Renal cortex interstitium (tissue), 15 donors: ENCODE measurements at places on chromosomes 13 and 19. TPM values are rescaled to one million over a fixed set of nuclear protein-coding genes. Genes with fewer than 3 reads are reported as not detected.
A peak's percentile ranks its signal among the peaks of the same experiment; 100 is the strongest.

DNA sequence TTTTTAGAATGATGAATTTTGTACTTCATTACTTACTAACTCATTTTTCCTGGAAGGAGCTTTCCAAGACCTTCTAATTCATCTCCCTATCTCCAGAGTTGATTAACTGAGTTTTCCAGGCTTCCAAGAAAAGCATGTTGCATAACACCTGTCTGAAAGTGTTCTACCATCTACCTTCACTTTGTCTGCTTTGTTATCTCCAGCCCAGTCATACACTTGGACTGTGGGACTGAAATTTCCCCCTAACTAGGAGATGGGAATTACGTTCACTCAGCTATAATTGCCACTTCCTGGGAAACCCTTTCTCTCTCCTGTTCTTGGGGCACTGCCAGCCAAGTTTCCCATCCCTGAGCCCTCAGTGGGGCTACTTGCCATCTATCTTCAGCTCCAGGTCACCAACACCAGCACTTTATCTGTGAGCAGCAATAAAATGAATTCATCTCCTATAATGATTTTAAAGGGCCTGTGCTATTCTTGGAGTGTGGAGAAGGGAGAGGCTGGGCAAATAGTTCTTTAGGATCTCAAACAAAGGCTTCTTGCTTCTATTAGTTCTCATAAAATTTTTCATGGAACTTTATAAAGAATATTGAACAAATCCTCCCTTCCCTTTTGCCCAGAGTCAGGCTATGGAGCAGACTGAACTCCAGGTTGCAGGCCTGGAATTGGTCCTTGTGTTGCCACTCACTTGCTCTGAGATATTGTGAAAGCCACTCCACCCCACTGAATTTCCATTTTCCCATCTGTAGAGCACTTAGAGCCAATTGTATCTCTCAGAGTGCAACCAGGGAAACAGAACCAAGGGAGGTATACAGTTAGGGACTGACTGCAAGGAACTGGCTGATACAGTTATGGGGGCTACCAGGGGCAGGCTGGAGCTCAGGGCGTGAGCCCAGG, 17.8 kb upstream of the ATP12A start:
- DNase-seq = no peak

Gene SPIB
- 1.4 TPM for polyA plus RNA-seq

- DNase-seq = peak; percentile 29
Observed at GRCh38 chr13:32650705-32651311, 64.6 kb downstream of the PDS5B start.

Gene GARIN5B
- 0.24 TPM for polyA plus RNA-seq

DNA sequence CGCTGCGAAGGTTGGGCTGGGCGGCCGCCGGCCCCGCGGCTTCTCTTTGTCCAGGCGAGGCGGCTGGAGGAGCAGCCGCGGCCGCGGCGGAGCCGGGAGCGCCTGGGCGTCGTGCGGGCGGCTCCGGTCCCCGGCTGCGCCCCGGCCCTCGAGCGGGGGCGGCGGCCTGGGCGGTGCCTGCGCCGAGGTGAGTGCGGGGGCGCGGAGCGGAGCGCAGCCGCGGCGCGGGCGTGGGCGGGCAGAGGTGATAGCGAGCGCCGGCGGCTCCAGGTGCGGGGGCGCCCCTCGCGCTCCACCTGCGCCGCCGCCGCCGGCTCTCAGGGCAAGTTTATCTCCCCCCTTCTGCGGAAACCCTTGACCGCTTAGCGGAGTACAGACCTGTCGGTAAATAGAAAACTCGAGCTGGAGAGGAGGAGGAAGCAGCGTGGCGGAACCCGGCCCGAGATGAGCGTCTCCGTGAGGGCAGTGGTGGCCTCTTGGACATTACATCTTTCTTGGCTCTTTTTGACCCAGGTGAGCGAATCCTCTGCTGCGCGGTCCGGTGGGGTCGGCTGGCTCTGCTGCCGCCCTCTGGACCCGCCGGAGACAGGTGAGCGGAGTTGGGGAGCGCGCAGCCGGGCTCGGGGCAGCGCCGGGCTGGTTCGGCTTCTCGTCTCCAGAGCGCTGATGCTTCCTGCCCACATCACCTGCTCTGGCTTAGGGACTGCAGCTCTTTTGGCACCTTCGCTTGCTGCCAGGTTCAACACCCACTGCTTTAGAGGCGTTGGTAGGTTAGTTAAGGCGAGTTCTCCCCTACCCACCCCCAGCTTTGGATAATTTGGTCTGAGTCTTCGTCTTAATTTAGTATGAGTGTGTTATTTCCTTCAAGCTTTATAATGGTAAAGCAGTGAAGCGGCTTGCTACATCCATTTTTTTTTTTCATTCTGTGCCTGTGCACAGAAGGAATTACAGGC, at the start of gene MTUS2:
Gene MTUS2 (plus strand): TSS at position 241 of the 953 bp plus-strand sequence.
- DNase-seq = peak; percentile 3

- no peak for DNase-seq
Observed at GRCh38 chr19:51131780-51132680, 7.3 kb downstream of the SIGLEC9 start.

DNA sequence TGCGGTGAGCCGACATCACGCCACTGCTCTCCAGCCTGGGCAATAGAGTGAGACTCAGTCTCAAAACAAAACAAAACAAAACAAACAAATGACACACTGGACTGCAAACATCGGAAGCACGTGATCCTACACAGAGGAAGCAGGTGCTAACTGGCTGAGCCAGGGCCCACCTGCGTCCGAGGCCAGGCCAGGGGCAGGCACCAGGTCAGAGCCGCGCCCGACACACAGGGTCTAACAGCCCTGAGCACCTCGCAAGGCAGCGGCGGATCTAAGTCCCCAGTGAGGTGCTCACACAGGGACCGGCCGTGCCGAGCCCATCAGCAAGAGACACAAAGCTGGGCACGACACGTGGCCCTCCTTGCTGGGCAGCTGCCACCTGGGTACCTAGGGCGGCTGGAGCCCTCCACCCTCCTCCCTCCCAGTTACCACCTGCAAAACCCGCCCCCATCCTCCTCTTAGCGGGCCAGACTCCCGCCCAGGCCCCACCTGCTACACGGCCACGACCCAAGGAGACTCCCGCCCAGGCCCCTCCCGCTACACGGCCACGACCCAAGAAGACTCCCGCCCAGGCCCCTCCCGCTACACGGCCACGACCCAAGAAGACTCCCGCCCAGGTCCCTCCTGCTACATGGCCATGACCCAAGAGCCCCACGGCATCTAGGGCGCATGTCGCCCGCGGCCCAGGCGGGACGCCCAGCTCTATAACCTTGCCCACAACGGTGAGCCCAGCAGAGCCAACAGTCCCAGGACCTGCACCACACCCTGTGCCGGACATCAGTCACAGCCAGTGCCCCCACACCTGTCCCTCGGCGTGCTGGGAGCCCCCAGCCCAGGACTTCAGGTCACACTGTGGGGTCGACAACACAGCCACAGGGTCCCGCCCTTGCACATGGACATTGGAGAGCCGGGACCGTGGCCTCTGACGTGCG, 15.6 kb downstream of the AP3D1 start:
- DNase-seq = no peak

Gene CGB5
- polyA plus RNA-seq = not detected

GRCh38 chr13:47548294-47548840, 452.7 kb downstream of the SUCLA2 start:
- DNase-seq = peak; percentile 46

DNA sequence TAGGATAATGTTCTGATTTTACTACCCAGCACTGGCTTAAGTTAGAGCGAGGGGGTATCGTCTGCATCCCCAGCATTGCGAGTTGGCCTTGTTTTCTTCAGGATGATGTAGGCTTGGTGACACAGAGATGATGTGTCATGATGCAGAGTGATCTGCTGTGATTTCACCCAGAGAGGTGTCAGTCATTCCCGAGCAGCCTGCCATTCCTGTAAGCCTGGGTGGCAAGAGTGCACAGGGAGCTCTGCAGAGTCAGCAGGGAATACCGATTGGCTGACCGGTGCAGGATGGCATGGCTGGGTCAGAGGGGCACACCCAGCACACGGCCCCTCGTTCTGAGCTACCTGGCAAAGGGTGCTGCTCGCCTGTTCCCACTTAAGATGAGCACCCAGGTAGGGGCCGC, 15.8 kb upstream of the GJB6 start:
- DNase-seq = no peak

Gene SIGLEC9
- 1.7 TPM for polyA plus RNA-seq

GRCh38 chr19:6069268-6069791, 41.0 kb downstream of the RFX2 start:
- DNase-seq = no peak

Gene NLRP5
- not detected for polyA plus RNA-seq

Gene AMER2
- 0.39 TPM for polyA plus RNA-seq

GRCh38 chr19:2775556-2776430, 7.3 kb downstream of the SGTA start:
- no peak for DNase-seq

Gene SBSN
- polyA plus RNA-seq = 0.09 TPM

DNA sequence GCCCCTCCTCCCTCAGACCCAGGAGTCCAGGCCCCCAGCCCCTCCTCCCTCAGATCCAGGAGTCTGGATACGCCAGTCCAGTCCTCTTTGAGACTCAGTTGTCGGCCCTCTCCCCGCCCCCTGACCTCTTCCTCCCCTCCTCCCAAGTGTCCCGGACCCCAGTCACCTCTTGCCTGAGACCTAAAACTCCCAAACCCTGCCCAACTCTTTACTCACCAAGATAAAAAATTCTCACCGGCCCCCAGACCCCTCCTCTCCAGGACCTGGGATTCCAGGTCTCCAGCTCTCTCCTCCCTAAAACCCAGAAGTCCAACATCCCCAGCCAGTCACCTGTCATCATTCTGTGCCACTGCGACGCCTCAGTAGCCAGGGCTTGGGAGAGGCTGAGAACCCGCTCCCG, 1.4 kb upstream of the HSD17B14 start:
- DNase-seq = no peak

DNA sequence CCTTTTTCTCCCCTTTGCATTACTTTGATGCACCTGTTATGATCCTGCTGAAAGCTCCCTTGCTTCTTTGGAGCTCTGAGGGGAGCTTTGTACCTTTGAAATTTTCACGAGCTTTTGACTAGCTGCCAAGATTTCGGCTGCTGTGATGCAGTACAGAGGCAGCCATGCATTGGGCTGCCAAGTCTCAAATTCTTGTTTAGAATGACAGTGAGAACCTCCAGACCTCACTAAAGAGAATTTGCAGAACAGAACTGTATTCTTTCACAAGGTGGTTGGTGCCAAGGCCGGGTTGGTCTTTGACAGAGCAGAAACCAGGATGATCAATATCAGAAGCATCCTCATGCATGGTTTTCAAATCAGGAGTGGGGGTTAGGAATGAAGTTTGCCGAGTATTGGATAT, 414.8 kb downstream of the GPC5 start:
- no peak for DNase-seq

- no peak for DNase-seq
Observed at GRCh38 chr13:76874479-76874878, 11.7 kb downstream of the KCTD12 start.

DNA sequence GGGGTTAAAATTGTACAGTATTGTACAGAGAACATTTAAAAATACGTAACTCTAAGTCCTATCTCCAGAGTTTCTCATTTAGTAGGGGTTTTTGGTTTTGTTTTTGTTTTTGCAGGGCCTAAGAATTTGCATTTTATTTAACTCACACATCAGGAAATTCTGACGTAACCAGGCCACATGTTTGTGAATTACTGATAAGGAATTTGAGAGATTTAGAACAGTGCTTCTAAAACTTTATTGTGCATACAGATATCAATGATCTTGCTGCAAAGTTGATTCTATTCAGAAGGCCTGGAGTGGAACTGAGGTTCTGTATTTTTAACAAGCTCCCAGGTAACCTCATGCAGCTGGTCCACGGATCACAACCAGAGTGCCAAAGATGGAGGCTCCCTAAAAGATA, 49.3 kb downstream of the LIG4 start:
- DNase-seq = no peak

- no peak for DNase-seq
Observed at GRCh38 chr13:24097064-24097463, 63.5 kb upstream of the SPATA13 start.

DNA sequence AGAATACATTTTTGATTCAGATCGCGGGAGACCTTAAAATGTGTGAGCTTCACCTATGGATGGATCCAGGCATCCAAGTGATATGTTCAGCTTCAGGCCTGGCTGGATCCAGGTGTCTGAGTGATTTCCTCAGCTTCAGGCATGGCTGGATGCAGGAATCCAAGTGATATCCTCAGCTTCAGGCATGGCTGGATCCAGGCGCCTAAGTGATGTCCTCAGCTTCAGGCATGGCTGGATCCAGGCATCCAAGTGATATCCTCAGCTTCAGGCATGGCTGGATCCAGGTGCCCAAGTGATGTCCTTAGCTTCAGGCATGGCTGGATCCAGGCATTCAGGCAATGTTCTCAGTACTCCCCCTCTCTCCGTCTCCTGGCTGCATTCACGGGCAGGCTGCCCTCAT, 60.7 kb downstream of the KCNC3 start:
- no peak for DNase-seq

GRCh38 chr19:29813642-29814041, 1.9 kb downstream of the CCNE1 start:
- no peak for DNase-seq

- DNase-seq = no peak
Observed at GRCh38 chr13:112079696-112080095, 12.7 kb downstream of the SOX1 start.

- no peak for DNase-seq
Observed at GRCh38 chr19:13579388-13580060, 73.2 kb upstream of the CACNA1A start.

- no peak for DNase-seq
Observed at GRCh38 chr13:113982296-113982661, 8.4 kb upstream of the C13orf46 start.

Gene ELSPBP1
- not detected for polyA plus RNA-seq

Gene WDR88
- 0.86 TPM for polyA plus RNA-seq
